ENCODE measurements at places on chromosomes 7 and 10.

- DNase-seq = no peak
These were observed 90.9 kb downstream of the MTERF1 start for GRCh38 chr7:91789558-91789957.

GRCh38 chr7:102270178-102270887 is 16.3 kb upstream of the SH2B2 start:
- no peak for DNase-seq

DNA sequence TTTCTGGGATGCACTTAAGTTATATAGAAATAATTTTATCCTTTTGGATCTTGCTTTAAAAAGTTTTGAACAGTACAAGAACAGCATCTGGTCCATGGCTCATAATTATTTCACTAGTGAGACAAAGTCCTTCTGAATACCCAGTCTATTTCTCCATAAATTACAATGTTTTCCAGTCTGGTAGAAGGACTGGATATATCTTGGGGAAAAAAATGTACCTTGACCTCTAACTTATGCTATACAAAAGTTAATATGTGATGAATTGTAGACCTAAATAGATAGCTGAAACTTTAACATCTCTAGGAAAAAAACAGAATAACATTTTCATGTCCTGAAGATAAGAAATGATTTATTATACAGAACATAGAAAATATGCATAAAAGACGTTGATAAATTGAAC is 88.5 kb downstream of the PPP1R9A start:
- no peak for DNase-seq

- peak; percentile 44 for DNase-seq
These were observed 8.1 kb downstream of the DENND10 start for GRCh38 chr10:119112056-119112455.

DNA sequence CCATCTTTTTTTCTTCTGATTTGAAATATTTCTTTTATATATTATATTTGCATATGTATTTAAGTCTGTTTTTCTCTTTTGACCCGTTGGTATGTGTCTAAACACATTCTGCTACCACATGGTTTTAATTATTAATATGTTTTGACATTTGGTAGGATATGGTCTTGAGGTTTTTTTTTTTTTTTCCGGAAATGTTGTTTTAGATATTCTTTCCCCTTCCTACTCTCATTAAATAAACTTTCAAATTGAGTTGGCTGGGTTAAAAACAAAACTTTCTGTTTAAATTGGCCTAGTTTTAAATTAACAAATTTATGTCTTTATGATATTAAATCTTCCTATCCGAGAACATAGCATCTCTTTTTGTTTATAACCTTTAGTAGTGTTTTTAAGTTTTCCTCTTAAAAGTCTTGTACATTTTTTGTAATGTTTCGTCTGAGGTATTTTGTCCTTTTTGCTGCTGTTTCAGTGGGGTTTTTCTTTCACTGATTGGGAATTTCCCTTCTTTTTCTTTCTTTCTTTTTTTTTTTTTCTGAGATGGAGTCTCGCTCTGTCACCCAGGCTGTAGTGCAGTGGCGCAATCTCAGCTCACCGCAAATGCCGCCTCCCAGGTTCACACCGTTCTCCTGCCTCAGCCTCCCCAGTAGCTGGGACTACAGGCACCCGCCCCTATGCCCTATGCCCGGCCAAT is 25.4 kb downstream of the STAM start:
- DNase-seq = no peak

- no peak for DNase-seq
These were observed 2.8 kb downstream of the CRYGN start for GRCh38 chr7:151437159-151437553.

DNA sequence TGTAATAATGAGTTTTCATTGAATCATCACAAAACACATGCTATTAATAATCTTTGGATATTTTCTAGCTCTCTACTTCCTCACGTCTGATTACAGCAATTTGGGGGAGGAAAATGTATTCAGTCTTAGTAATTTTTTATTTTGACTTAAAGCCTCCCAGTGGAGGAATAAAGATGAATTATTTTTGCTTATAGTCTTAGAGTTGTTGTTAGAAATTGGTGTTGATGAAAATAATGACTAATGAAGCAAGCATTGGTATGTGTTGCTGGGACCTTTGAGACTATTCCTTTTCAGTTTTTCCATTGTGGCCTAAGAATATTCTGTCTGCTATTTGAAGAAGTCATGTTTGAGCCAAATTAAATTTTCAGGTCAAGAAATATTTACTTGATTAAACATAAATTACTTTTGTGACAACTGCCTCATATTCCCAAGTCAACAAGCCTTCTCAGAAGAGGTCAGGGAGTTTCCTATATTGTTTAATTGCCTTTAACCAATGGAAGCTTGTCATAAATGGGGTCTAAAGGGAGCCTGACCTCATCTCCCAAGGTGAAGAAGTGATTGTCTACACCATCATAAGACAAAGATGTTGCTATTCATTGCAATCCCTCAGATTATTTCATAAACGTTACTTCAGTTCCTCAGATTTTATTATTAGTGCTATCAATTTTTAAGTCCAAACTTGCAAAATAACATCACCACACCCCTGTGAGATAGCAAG is 90.0 kb downstream of the ST7 start:
- DNase-seq = no peak

DNA sequence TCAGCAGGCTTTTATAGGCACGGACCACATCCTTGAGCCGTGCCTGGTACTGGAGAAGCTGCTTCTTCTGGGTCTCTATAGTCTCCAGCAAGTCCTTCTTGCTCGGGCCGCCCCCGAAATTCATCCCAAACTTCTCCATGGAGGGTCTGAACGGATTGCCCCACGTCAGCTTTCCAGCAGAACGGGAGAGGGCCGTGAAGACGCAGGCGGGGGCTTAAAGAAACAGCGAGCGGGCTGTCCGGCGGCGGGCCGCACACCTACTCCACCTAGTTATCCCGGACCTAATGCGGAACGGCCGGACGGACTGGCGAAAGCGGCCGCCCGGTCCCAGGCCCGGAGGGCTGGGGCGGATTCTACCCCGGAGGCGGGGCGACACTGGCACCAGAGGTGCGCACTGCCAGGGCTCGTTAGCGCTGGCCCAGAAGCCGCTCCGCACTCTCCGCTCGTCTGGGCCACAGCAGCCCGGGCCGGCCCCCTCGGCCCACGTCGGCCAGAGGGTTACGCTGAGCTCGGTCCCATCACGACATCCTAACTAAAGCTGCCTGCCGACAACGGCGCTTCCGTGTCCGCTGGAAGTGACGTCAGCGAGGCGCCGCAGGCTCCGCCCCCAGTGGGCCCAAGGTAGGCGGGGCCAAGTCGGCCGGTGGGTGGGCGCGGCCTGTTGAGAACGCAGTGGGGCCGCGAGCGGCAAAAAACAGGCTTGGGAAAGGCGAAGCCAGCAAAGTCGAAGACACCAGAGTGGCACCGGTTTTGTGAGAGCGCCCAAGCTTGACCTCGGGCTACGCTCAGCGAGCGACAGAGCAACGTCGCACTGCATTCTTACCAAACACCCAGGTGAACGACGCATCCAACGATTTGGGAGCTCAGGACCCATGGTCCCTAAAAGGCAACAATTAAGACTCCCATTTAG is at the start of gene GCC1:
Gene GCC1, minus strand, starts transcription at position 553 of the 910 bp plus-strand sequence. Its CDS starts 414 bp downstream, at position 139.
- peak; percentile 96 for DNase-seq

GRCh38 chr7:137609500-137609899 is 237.3 kb downstream of the DGKI start:
- no peak for DNase-seq

DNA sequence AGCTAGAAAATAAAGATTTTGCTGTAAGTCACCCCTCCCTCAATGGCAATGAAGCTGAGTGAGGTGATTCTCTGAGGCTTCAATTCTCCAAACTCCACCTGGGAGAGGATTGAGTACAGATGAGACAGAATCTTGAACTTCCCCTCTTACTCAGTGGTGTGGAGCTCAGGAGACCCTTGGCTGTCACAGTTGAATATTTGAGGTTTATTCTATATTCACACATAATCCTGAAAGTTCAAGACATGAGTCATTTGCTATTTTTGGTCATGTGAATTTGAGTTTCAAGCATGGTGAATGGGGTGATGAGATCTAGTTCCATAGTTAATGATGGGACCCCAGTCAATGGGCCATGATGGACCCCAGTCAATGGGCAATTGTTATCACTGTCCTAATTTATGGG is 13.9 kb upstream of the TECTB start:
- no peak for DNase-seq

DNA sequence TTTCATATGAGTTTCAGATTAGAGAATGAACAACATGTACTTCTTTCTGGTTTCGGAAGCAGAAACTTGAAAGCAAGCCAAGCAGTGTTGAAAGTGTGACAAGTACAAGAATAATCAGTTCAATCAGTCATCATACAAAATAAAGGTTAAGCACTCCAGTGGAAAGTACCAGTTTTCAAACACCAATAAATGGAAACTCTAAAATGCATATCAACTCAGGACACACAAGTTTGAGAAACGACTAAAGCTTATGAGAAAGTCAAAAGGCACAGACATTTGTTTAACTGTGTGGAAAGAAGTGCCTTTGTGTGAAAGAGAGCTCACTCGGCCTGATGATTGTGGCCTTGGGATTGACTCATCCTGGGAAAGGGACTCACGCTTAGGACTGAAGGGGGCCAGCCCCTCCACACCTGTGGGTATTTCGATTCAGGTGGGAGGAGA is 60.6 kb upstream of the AKR1C1 start:
- no peak for DNase-seq

DNA sequence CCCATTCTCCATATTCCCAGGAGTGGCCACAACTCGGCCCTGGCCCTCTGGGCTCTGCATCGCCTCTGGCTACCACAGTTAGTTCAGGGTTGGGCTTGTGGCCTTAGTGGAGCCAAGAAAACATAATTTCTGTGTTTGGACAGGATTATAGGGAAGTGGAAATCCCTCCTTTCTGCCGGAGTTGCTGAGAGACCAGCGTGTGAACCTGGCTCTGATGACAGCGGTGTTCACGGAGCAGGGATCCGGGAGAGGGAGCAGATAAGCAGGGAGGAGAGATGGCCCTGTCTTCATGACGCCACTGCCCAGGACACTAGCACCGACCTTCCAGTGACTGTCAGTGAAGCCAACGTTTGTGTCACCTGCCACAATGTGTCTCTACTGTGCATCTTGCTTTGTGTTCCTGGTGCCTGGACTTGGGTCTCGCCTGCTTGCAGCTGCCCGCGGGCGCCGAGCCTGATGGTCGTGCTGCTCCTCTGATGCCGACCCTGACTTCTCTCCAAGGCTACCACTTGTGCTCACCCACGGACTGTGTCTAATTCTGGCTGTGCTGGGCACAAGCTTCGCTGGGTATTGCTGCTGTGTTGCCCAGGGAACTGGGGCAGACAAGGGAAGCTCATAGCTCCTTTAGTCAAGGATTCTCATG is 67.0 kb upstream of the VIPR2 start:
- DNase-seq = no peak

DNA sequence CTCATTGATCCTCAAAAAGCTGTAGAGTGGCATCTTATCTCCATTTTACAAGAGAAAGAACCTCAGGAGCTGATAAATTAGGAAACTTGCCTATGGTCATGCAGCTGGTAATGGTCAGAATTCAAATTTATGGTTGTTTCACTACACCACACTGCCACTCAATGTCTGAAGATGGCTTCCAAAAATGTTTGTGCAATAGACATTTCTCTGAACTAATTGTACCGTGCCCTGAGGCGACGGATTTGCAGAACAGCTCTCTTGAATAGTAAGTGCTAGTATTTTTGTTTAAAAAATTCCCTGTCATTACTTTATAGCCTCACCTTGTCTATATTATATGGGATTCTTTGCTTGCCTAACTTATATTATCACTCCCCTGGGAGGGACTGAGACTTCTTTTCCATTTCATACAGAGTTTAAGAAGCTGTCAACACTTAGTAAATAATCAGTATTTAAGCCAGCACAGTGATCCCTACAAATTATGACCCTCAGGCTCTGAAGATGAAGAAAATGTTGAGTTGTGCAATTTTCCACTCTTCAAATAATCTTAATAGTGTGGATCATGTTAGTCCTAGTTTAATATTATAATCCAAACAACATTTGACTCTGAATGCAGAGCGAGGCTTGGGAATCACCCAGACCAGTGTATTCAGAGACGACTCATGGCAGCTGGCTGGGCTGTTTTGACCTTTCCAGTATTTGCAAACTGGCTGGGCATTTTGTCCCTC is 346.6 kb downstream of the PTEN start:
- DNase-seq = no peak

DNA sequence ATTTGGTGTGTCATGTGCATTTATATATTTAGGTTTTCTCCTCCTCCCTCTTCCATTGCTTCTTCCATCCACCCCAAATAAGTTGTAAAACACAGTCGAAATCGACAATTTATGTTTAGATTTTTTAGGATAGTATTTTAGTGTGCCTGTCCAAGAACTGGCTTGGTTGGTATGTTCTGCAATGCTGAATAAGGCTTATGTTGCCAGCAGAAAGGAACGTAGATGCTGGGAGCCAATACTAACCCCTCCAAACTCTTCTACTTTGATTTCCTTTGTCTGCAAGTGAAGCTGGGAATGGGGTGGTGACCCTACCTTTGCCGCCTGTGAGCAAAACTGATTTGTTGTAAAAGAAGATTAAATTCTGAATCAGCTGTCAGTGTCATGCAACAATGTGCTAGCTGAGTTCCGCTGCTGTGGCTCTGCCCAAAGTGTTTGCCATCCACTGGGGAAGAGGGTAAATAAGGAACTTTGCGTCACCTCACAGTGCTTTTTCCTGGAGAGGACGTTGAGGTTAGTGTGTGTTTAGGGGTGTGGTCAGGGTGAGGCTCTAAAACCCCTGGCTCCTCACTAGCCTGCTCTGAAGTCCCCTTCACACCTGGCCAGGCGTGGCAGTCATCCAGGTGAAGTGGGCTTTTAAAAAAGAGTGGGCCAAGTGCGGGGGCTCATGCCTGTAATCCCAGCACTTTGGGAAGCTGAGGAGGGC is 44.4 kb downstream of the TACC2 start:
- no peak for DNase-seq

GRCh38 chr10:102538811-102539210 is 35.0 kb downstream of the SUFU start:
- DNase-seq = no peak

DNA sequence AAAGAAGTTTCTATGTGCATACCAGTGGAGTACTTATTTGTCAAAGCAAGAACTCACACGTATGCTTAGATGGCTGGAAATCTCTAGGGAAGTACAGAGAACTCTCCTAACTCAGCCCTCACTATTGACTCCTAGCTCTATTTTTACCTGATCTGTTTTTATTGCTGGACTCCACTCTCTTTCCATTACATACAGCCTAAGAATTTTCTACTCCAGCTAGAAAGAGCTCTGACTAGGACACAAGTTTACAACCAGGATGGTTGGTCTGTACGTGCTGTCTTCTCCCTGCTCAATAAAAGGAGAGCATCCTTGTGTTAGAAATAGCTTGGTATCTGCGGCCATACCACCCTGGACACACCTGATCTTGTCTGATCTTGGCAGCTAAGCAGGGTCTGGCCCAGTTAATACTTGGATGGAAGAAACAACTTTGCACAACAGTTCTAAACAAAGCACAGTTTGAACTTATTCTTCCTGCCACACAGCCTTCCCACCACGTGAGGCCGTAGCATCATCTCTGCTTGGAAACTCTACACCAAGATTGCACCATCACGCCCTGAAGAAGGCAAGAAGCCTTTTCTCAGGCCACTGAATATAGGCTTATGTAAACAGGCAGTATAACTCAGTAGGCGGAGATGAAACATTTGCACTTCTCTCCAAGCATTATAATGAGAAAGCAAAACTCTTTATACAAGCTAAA is 50.7 kb downstream of the KCNMA1 start:
- DNase-seq = peak; percentile 33

Measured in hepatic stellate cell (primary cell).